ENCODE measurements at places on chromosomes 2 and 18.

DNA sequence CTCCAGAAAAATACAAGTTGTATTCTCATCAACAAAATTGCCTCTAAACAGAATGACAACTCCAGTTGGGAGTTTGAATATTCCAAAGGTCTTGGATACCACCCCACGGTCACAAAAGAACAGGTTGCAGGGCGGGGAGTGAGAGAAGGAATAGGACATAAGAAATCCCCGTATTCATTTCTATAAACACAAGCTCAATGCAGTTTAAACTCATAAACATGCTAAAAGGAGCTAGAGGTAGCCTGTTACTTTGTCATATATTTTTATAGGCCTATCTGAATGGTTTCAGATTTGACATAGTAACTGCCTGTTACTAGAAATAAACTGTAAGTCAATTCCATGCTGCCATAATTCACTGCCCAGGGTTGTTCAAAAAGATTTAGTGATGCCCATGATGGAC lies 567.5 kb downstream of the BCL11A start:
- DNase-seq = no peak

GRCh38 chr2:95326433-95327140 lies 29.4 kb downstream of the KCNIP3 start:
- DNase-seq = no peak

GRCh38 chr2:46863882-46864281 lies 51.7 kb downstream of the MCFD2 start:
- DNase-seq = peak; percentile 58

GRCh38 chr2:236086971-236087465 lies 81.2 kb downstream of the GBX2 start:
- DNase-seq = no peak

DNA sequence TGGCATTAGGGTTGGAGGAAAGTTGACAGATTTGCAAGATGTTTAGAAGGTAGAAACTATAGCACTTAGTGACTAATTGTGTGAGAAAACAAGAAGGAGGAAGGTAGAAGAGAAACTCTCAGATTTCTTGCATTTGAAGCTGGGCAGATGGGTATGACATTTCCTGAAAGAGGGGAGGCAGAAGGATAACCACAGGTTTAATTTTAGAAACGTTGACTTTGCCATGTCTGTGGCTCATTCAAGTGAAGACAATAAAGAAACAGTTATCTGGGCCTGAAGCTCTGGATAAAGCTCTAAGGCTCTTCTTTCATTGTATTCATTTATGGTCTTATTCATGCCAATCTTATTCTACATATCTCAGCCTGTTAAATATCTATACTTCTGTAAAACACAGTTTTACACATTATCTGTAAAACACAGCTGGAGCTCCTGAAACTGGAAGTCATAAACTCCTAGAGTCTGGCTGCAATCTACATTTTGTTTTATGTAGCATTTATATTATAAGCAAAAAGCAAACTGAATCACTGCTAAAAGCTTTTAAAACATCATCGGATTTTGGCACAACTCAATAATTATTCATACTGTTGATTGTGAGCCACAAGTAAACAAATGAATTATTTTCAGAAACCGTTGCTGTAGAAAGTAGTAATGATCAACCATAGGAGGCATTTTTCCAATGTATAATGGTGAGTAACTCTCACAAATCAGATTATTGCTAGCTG lies 138.5 kb downstream of the RIT2 start:
- no peak for DNase-seq

- peak; percentile 63 for DNase-seq
Measured at GRCh38 chr2:223860809-223861738, 23.7 kb upstream of the AP1S3 start.

DNA sequence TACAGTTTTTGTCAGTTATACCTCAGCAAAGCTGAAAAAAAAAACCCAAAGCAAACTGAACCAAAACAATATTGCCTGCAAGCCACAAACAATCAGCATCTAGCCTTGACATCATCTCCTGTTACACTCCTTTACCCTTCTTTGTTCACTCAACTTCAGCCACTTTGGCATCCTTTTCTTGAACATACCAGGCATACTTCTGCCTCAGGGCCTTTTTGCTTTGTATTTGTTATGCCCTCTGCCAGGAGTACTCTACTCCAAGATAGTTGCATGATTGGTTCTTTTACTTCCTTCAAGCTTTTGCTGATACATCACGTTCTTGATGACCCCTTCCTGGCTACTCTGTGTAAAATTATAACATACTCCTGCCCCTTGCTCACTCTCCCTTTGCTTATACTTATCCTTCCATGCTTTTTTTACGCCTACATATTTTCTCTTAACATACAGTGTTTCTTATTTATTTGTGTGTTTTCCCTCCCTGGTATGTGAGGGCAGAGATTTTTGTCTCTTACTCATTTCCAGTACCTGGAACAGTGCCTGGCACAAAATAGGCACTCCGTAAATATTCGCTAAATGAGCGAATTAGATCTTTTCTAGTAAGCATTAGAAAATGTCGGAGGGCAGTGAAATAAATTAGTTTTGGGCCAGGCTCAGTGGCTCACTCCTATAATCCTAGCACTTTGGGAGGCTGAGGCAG lies 12.7 kb downstream of the ABI2 start:
- peak; percentile 62 for DNase-seq

DNA sequence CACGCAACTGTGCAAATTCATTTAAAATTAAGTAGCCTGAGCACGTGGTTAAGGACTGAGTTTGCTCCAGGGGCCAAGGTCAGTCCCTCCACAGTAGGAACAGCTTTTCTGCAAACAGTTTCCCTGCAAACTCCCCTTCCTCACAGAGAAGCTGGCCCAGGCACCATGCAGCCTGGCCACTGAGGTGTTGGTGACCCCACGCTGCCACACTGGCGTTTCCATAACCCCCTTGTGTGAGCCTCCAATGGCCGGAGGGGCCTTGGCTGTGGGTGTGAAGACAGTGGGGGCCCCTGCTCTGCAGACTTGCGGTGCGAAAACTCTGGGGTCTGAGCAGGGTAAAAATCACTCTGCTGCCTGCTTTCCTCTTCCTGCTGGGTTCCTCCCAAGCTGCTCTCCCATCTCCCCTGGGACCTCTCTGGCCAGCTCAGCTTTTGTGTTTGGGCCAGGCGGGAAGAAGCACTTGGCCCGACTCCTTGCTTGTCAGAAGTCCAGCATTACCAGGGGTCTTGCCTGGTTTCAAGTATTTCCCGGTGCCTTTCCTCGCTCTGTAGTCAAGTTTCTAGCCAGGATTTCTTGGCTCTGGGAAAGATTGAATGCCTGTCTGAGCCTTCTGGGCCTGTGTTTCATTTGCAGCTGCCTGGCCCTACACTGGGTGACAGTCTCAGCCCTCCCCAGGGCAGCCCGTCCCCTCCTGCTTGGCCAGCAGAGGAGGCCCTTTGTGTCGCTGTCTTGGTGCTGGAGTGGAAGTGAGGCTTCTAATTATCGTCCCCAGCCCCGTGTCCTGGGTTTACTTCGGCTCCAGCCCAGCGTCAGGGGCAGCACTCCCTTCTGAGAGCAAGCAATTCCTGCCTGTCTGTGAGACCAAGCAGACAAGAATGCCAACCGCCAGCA lies 131.4 kb upstream of the SLC1A4 start:
- DNase-seq = peak; percentile 84

- DNase-seq = no peak
Measured at GRCh38 chr2:46422717-46423394, 56.5 kb upstream of the TMEM247 start.

- DNase-seq = no peak
Measured at GRCh38 chr18:47294801-47295200, 43.3 kb upstream of the SKOR2 start.

GRCh38 chr18:28039691-28040090 lies 137.2 kb downstream of the CDH2 start:
- no peak for DNase-seq

- no peak for DNase-seq
Measured at GRCh38 chr2:238352361-238352760, 32.0 kb downstream of the TRAF3IP1 start.

GRCh38 chr18:48098007-48098406 lies 167.5 kb upstream of the SMAD2 start:
- no peak for DNase-seq

DNA sequence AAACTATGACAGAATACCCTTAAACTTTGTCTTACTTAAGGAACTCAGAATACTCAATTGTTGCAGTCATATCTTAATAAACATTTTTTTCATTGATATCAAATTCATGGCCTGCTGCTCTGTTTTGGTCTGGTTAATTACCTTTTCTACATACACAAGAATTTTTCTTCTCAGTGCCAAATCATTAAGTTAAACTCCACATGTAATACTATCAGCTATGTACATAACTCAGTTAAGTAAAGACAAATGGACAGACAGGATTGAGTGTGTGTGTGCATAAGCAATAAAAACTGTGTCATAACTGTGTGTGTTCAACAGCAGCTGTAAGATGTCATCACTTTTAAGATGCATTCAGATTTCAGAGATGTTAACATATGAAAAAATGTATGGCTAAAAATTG lies 34.4 kb downstream of the VRK2 start:
- peak; percentile 38 for DNase-seq

Measured in fibroblast of skin of right quadriceps (primary cell).